ENCODE measurements at places on chromosomes 3 and 15. TPM values are rescaled to one million over a fixed set of nuclear protein-coding genes. Genes with fewer than 3 reads are reported as not detected.

The CD200 gene
- total RNA-seq: 1.1 TPM

The CSTA gene
- total RNA-seq: not detected

The CAMKV gene
- total RNA-seq: not detected

DNA sequence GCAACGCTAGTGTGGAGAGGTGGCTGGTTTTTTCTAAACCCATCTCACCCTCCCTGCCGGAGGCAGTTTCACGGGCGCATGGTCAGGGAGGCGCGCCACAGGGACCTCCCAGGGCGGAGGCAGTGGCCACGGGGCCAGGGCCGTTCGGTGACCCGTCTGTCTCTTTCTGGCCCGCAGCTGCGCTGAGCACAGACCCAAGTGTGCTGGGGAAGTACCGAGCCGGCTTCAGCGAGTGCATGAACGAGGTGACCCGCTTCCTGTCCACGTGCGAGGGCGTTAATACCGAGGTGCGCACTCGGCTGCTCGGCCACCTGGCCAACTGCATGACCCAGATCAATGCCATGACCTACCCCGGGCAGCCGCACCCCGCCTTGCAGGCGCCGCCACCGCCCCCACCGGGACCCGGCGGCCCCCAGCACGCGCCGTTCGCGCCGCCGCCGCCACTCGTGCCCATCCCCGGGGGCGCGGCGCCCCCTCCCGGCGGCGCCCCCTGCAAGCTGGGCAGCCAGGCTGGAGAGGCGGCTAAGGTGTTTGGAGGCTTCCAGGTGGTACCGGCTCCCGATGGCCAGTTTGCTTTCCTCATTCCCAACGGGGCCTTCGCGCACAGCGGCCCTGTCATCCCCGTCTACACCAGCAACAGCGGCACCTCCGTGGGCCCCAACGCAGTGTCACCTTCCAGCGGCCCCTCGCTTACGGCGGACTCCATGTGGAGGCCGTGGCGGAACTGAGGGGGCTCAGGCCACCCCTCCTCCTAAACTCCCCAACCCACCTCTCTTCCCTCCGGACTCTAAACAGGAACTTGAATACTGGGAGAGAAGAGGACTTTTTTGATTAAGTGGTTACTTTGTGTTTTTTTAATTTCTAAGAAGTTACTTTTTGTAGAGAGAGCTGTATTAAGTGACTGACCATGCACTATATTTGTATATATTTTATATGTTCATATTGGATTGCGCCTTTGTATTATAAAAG, 1.8 kb downstream of the HES1 start:
- DNase-seq: peak; percentile 68
